Non-pigmented ciliary epithelial cell (primary cell): ENCODE measurements at places on chromosomes 3 and 15.

DNA sequence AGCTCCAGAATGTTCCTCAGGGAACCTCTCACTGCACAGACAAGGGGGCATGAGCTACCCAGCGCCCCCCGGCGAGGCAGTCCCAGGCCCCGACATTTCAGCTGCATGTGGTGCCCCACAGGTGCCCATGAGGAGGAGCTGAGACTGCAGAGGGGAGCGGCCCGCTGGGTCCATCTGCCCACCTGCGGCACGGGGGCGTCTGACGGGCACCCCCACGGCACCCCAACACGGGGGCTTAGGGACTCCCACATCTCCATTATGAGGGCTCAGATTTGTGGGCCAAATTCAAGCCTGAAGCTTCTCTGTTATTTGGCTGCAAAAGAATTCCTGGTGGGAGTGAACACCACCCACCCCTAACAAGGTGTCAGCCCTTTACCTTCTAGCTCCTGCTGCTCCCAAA lies 258.4 kb downstream of the UACA start:
- DNase-seq, result no peak

GRCh38 chr15:81195339-81195864 lies 1.3 kb upstream of the IL16 start:
- DNase-seq, result no peak

DNA sequence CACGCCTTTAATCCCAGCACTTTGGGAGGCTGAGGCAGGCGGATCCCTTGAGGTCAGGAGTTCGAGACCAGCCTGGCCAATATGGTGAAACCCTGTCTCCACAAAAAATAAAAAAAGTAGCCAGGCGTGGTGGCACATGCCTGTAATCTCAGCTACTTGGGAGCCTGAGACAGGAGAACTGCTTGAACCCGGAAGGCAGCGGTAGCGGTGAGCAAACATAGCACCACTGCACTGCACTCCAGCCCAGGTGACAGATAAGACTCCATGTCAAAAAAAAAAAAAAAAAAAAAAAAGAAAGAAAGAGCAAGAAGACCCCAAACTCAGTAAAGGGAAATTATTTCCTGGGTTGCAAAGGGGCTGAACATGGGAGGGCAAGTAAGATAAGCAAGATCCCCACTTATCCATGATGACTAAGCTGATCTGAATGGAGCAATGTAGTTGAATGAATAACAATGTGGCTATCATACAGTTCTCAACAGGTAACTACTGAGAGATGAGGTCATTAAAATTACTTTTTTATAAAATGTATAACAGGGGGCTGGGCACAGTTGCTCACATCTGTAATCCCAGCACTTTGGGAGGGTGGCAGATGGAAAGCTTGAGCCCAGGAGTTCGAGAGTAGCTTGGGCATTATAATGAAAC lies 46.0 kb downstream of the RBM15B start:
- no peak for DNase-seq

DNA sequence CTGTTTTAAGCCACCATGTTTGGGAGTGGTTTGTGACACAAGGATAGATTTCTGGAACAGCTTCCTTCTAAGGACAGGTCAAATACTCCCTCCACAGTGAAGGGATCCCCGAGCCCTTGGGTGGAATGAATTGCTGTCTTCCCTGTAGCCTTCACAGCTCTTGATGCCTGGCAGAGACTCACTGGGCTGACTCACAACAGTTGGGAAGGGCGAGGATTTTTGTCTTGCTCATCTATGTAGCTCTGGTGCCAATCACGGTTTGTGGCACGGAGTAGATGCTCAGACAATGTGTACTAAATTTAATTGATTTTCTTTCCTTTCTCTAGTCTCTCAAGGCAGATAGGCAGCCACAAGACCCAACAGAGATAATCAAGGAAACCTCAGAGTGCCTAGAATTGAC lies 27.0 kb downstream of the CRYGS start:
- no peak for DNase-seq
